ENCODE measurements at places on chromosomes 16 and 17.

DNA sequence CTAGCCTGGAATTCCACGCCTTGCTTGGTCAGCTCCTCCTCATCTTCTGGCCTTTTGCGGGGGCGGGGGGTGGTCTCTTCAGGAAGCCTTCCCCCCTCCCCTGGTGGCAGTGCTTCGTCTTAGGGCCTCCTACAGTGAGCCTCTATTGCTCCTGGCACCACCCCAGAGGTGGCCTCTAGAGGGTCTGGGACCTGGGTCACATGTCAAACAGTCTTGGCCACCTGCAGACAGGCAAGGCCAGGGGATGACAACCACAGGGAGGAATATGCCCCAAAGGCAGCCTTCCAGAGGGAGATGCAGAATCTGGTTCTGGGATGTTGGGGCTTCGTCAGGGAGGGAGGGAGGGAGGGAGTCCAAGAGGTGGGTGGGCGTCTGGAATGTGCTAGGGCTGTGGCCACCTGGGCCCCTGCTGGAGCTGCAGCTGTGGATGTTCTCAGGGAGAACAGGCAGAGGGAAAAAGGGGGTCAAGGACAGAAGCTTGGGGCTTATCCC, 50.6 kb downstream of the SMPD3 start:
- no peak for DNase-seq

GRCh38 chr17:76137351-76138233, 3.5 kb downstream of the FOXJ1 start:
- no peak for DNase-seq

- no peak for DNase-seq
Measured at GRCh38 chr17:44473367-44473766, 29.8 kb downstream of the GPATCH8 start.

- DNase-seq: no peak
Measured at GRCh38 chr16:85716022-85716679, 27.4 kb upstream of the GINS2 start.

DNA sequence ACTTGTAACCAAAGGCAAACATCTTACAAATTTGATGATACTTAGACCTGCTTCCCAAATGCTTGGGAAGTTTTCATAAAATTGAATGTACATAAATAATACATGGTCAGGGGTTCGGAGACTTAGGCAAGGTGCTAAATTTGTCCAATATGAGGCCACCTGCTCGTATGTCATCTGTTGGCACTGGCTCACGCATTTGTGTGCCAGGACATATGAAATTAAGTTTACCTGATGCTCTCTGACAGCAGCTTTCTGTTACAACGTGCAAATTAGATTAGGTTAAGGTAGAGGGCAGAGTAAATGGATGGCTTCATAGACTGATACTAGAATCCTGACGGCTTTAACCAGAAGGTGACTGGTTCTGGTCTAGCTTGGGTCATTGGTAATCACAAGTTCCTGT, 970.3 kb upstream of the RBFOX1 start:
- no peak for DNase-seq

GRCh38 chr17:38429476-38430100, 1.3 kb downstream of the ARHGAP23 start:
- no peak for DNase-seq

DNA sequence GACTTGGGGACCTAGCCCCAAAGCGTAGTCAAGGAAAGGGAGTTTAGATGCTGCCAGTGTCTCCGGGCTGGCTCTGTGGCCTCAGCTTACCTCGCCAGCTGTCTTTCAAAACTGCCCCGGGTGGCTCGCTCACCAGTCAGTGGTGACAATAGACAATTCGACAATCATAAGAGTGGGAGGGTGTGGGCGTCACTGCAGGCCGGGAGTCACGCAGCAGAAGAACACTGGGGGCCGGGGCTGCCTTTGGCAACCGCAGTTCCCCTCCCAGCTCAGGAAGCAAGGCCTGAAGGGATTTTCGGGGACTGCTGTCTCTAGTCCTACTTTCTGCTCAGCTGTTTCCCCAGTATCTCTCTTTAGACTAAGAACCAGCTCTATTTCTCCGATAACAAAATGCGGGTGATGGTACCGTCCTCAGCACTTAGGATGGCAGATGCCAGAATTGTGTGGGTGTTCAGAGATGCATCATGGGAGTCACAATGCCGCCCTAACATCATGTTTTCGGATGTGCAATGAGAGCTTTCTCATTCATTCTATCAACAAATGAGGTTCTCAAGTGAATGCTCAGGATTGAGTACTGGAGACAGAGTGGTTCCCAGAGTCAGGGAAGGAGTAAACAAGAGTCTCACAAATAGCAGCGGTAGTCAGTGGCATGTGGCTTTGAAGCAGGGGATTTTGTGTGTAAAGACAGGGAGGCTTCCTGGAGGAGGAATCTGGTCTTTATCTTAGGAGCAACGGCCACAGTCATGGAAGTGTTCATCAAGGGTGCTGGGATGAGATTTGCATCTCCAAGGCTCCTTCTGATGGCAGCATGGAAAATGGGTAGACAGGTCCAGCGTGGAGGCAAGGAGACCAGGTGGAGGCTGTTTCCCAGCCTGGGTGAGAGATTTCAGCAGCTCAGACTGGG, 93.1 kb downstream of the ZDHHC7 start:
- no peak for DNase-seq

- DNase-seq: no peak
Measured at GRCh38 chr17:67082107-67082506, 37.8 kb downstream of the CACNG1 start.

DNA sequence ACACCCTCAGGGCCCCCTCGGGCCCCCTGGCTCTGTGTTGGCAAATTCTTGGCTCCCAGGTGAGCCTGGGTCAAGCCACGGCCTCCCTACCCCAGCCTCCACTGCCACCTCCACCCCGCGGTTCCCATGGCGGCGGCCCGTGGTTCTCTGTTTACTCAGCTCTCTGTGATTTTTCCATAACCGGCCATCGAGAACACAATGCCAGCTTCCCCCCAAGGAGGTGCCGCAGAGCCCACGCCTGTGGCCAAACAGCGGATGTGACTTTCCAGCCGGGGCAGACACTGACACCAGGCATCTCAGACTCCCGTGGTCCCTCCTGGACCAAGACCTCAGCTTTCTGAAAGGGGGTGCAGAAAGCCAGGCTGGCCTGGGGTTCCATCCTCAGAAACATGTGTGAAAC, 21.6 kb upstream of the ATP2A3 start:
- no peak for DNase-seq

GRCh38 chr17:39777534-39778365, 40.0 kb downstream of the GRB7 start:
- DNase-seq: no peak

DNA sequence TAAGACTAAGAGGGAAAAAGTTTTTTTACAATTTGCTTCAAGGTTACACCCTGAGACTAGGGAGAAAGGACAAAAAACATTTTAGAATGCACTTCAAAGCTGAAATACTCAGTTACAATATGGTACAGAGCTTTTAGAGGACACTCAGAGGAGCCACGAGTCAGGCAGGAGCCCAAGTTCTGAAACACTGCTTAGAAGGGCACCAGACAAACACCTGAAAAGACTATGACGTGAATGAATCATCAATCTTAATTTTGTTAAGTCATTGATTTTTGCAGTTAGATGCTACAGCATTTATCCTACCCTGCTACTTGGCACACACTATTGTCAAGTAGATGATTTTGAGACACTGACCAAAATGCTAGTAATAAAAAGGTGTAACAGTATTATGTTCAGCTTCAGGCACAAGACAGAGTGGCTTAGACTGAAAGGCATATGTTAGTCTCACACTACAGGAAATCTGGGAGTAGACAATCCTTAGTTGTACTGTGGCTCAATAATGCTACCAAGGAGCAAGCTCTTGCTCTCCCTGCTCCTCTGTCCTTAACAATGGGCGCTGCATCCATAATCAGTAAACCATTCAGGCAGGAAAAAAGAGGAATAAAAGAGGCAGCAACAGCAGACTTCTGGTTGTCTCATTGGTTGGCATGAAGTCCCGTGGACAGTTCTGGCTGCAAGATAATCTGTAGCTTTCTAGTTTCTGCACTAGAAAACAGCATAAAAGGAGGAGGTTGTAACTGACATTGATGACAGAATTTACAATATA, 151.8 kb downstream of the ABCA8 start:
- no peak for DNase-seq

GRCh38 chr17:27577121-27577761, 53.7 kb upstream of the LGALS9 start:
- no peak for DNase-seq

Data from stimulated activated CD4-positive, alpha-beta T cell treated with anti-CD3 and anti-CD28 coated beads, Interleukin-1b, Interleukin-23, amount 100 ng/mL, for 24 hours (primary cell).